D341Med (cell line): ENCODE measurements at places on chromosomes 5 and 9.

- no peak for DNase-seq
Measured at GRCh38 chr5:155529362-155529761, 515.8 kb downstream of the KIF4B start.

DNA sequence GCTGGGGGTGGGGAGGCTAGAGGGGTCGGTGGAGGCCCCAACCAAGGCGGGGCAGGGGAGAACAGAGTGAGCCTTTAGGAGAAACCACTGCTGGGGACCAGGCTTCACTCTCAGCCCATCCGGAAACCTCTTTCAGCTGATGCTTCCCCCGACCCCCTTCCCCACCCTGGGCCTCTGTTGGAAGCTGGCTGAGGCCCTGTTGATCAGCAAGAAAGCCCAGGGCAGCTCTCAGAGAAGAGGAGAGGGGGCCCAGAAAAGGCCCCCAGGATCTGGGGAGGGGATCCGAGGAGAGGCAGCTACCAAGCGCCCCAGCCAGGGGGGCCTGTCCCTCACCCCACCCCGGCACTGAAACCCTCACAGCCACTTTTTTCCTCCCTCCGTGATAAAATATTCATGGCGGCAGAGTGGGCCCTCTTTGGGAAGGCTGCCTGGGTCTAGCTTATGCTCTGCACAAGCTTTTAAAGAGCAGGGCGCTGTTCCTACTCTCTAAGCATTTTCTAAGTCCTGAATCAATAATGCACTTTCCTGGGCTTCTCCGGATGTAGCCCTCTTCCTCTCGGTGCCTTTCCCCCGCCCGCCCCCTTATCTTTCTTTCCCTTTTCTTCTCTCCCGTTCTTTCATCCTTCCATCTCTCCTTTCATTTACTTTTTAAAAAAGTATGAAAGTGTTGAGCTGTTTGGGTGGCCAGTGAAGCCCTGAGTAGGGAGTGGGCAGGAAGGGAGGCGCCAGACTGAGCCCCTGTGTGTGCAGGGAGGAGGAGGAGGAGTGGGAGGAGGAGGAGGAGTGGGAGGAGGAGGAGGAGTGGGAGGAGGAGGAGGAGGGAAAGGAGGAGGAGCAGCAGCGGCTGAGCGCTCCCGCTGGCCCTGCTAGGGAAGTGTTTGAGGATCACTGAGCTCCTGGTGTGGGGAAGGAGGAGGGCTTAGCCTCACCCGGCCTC, 23.5 kb downstream of the NTNG2 start:
- DNase-seq = no peak

DNA sequence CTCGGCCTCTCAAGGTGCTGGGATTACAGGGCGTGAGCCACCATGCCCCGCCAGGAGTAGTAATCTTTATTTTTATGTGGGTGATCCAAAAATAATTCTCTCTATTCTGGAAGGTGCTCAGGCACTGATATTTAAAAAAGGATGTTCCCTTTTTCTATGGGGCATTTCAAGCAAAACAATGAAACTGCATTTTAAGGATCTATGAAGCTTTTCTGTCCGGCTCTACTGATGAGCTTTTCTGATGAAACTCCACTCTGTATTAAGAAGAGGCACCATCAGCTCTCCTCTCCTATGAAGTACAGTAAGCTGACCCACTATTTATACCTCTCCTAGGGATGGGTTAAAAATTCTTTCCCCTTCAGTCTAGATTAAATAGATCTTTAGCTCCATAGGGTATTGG, 7.4 kb downstream of the ADAM19 start:
- no peak for DNase-seq

GRCh38 chr5:58077416-58077815, 382.5 kb downstream of the PLK2 start:
- no peak for DNase-seq

- no peak for DNase-seq
Measured at GRCh38 chr5:53318303-53318702, 162.1 kb upstream of the FST start.

GRCh38 chr5:159734366-159734765, 181.9 kb upstream of the ADRA1B start:
- no peak for DNase-seq

- no peak for DNase-seq
Measured at GRCh38 chr5:109563739-109564138, 126.0 kb upstream of the MAN2A1 start.

DNA sequence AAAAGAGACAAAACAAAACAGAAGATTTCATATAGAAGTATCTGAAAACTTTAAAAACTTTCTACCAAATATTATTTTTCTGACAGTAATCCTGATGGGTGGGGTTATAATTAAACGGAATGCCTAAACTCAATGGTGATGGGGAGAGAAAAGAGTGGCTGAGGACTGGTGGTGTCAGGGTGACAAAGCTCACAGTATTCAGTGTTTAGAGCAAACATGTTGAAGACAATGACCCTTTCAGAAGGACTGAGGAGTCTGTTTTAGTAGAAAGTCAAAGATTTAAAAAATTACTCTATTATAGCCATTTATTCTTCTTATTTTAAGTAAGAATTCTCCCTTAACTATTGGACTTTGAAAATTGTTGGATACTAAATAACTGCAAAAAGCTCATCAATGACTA, 1144.0 kb downstream of the TAF11L14 start:
- DNase-seq = no peak

DNA sequence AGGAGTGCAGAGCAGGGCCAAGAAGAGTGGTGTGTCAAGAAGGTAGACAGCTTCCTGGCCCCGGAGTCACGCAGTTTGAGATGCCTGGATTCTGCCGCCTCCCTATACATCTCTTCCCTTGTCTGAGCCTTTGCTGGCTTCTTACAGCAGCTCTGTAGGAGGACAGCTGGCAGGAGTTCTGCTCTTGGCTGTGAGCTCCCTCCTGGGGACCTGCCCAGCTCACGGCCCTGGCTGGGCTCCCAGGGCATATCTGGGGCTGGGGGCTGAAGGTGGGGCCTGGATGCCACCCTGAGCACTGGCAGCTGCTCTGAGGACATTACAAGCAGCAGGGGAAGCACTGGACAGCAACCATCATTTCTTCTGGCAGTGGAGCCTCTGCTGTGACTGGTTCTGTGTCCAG, 786 bp upstream of the TSSK1B start:
- no peak for DNase-seq

- DNase-seq = no peak
Measured at GRCh38 chr5:89324990-89325389, 442.0 kb upstream of the MEF2C start.

DNA sequence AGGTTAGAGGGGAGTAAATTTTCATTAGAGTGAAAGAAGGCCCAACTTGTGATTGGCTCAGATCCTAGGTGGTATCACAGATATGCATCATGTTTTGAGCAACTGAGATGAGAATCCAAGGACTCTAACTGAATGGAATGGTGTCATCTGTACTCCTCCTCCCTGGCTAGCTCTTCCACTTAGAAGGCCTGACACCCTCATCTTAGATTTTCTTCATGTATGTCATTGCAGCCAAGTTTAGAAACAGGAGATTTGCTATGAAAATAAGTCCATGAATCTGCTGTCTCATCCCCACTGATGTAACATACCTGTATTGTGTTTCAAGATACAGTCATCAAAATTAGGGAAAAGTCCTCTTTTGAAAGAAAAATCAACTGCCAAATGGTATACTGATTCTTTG, 54.4 kb downstream of the ITGA1 start:
- no peak for DNase-seq

DNA sequence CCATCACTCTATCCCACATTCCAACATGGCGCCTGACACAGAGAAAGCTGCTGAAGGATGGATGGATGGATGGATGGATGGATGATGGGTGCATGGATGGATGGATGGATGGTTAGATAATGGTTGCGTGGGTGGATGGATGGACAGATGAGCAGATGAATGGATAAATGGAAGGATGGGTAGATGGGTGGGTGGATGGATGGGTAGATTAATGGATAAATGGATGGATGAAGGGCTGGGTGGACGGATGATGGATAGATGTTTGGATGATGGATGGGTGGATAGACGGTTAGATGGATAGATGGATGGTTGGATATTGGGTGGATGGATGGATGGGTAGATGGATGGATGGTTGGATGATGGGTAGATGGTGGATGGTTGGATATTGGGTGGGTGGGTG, 4.5 kb downstream of the LCN12 start:
- DNase-seq = no peak

- no peak for DNase-seq
Measured at GRCh38 chr5:14332038-14332631, 189.0 kb downstream of the TRIO start.
